ENCODE measurements at places on chromosomes 12 and 14. TPM values are rescaled to one million over a fixed set of nuclear protein-coding genes. Genes with fewer than 3 reads are reported as not detected.

DNA sequence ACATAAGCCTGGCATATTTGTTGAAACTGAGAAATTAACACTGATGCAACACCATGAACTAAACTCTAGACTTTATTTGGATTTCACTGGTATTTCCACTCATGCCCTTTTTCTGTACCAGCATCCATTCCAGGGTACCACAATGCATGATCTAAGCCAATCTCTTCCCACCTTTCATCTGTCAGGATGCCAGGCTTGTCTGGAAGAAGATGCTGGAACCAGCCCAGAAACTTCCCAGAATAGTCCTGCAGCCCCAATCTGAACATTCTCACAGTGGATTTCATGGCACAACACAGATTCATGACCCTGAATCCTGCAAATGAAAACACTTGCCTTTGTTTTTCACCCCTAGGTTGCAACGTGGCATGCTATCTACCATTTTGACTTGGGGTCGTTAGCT lies 189.3 kb upstream of the LHX5 start:
- no peak overlapping the region for H3K27ac ChIP-seq
- no peak for DNase-seq
- no peak overlapping the region for H3K4me3 ChIP-seq
- H3K27me3 ChIP-seq, result no peaks in the 10 kb centered on the region
- H3K4me1 ChIP-seq, result no peaks in the 10 kb centered on the region

Gene BCL7A
- 5.5 TPM for total RNA-seq

GRCh38 chr12:103558879-103559278 lies 28.2 kb upstream of the STAB2 start:
- H3K27ac ChIP-seq, result no peak overlapping the region
- DNase-seq, result peak; percentile 86
- no peaks in the 10 kb centered on the region for H3K27me3 ChIP-seq
- no peaks in the 10 kb centered on the region for H3K36me3 ChIP-seq

DNA sequence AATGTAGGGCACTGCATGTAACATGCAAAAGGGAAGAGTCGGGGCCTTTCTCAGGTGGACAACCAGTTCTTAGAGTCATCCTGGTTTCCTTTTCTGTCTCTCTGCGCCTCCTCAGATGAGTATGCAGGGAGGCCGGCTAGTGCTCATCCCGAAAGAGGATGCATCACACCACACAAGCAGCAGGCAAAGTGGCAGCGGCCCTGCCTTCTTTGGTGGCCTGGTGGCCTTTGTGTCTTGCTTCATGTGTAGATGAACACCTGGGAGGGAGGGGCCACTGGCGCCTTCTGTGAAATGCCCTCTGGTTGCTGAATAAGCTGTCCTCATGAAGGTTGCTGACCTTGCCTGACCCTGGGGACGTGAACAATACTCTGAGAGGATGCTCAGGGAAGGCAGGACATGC lies 18.0 kb downstream of the SLC24A4 start:
- H3K27ac ChIP-seq, result no peak overlapping the region
- H3K4me3 ChIP-seq, result no peak overlapping the region
- H3K36me3 ChIP-seq, result no peaks in the 10 kb centered on the region
- no peaks in the 10 kb centered on the region for H3K4me1 ChIP-seq
- DNase-seq, result no peak
- H3K27me3 ChIP-seq, result peaks cover 4% of the 10 kb centered on the region

Gene SLC24A4
- total RNA-seq, result 2.3 TPM

DNA sequence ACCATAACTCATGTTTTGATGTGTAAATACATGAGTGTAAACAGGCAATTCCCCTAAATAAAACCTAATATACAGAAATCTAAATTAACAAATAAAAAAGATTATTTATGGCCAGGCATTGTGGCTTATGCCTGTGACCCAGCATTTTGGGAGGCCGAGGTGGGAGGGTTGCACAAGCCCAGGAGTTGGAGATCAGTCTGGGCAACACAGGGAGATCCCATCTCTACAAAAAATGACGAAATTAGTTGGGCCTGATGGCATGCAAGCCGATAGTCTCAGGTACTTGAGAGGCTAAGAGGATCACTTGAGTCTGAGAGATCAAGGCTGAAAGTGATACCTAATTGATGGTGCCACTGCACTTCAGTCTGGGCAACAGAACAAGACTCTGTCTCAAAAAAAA lies 48.7 kb downstream of the BCAT1 start:
- no peaks in the 10 kb centered on the region for H3K36me3 ChIP-seq
- peaks cover 20% of the 10 kb centered on the region for H3K4me1 ChIP-seq
- H3K27ac ChIP-seq, result no peak overlapping the region
- no peak overlapping the region for H3K4me3 ChIP-seq
- H3K27me3 ChIP-seq, result peaks cover 27% of the 10 kb centered on the region

Gene CCNT1
- total RNA-seq, result 22.0 TPM

- H3K4me1 ChIP-seq, result no peaks in the 10 kb centered on the region
- no peaks in the 10 kb centered on the region for H3K36me3 ChIP-seq
- no peak for DNase-seq
- no peak overlapping the region for H3K27ac ChIP-seq
Observed at GRCh38 chr14:20553024-20553423, 7.8 kb downstream of the RNASE9 start.

Gene TAS2R7
- not detected for total RNA-seq

DNA sequence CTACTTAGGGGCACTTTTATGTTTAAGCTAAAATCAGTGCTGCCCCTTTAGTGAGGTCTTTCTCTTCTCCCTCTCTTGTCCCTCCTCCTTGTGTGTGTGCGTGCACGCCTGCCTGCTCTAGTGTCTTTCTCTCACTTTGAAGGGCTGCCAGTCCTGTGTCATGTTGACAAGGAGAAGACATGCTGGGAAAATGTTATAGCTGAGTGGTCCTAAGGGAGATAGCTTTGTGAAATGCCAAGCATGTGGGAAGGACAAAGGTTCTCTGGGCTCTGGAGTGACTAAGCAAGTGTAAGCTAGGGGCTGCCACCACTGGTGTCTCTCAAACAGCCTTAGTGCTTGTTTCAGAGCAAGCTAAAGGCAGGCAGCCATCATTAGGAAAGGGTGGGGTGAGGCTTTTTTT lies 108.4 kb downstream of the EMP1 start:
- no peaks in the 10 kb centered on the region for H3K27me3 ChIP-seq
- H3K4me1 ChIP-seq, result no peaks in the 10 kb centered on the region
- H3K4me3 ChIP-seq, result no peak overlapping the region

Gene ATP2B1
- 36.9 TPM for total RNA-seq

- peak overlapping the region; percentile 75 for H3K27ac ChIP-seq
- no peaks in the 10 kb centered on the region for H3K36me3 ChIP-seq
- no peak overlapping the region for H3K4me3 ChIP-seq
- DNase-seq, result no peak
Observed at GRCh38 chr12:11728154-11728755, 78.8 kb downstream of the ETV6 start.
